ENCODE measurements at places on chromosomes 1 and 21.
A peak's percentile ranks its signal among the peaks of the same experiment; 100 is the strongest.

GRCh38 chr1:228171221-228171891, 5.8 kb downstream of the IBA57 start:
- DNase-seq = no peak

DNA sequence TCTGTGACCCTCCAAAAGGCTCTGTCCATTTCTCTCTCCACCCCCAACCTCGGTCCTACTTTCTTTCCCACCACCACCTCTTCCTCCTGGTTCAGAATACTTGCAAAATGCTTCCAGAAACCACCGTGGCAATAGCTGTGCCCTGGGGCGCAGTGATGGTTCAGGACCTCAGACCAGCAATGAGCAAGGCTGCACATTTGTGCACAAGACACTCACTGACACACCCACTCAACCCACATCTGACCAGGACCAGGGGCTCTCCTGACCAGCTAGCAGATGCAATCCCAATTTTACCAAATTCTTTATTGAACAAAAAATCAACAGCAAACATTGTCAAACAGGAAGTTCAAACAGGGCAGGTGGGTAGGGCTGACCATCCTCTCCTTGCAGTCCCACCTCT, 25.7 kb downstream of the SPOCD1 start:
- DNase-seq = no peak

GRCh38 chr1:175221557-175222175, 29.1 kb upstream of the KIAA0040 start:
- no peak for DNase-seq

- no peak for DNase-seq
Measured at GRCh38 chr1:14118691-14119485, 418.9 kb downstream of the PRDM2 start.

DNA sequence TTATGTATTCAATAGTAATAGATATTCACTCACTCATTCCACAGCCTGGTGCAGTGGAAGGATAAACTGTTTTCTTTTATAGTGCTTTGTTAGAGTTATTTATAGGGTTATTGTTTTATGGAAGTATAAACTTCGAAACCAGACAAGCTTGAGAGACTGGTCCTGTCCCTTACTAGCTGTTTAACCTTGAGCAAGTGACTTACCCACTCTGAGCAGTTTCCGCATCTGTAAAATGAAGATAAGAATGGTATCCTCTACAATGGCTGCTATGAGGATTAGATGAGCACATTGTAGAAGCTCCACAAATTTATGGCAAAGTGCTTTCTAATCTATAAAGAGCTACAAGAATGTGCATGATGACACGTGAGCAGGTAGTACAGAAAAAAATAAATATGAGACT, 30.8 kb upstream of the EPS15 start:
- no peak for DNase-seq

GRCh38 chr21:16777041-16777720, 735.7 kb upstream of the CXADR start:
- DNase-seq = no peak

GRCh38 chr1:215631489-215631888, 64.4 kb downstream of the KCTD3 start:
- DNase-seq = peak; percentile 3

- no peak for DNase-seq
Measured at GRCh38 chr1:178599087-178599486, 86.2 kb downstream of the TEX35 start.

GRCh38 chr1:203440771-203441170, 34.8 kb upstream of the PRELP start:
- DNase-seq = peak; percentile 33

- no peak for DNase-seq
Measured at GRCh38 chr1:31102501-31102950, 37.0 kb upstream of the PUM1 start.

GRCh38 chr1:4650481-4650880, 3.9 kb upstream of the AJAP1 start:
- DNase-seq = peak; percentile 49

DNA sequence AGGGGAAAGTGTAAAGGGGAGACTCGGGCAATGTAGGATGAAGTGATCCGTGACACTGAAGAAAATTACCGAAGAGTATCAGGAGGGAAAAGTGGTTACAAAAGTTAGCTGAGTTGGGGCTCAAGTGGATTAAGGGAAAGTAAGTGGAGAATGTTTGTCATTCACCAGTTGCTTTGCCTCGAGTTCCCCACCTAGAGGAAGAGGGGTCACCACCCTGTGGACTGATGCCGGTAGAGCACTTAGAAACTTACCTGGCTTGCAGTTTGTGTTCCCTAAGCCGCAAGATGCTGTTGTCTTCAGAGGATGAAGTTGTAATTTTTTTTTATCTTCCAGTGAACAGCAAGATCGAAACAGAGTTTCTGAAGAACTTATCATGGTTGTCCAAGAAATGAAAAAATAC, 1.0 kb downstream of the PER3 start:
- DNase-seq = no peak

- DNase-seq = no peak
Measured at GRCh38 chr21:31449921-31450535, 106.0 kb upstream of the TIAM1 start.

DNA sequence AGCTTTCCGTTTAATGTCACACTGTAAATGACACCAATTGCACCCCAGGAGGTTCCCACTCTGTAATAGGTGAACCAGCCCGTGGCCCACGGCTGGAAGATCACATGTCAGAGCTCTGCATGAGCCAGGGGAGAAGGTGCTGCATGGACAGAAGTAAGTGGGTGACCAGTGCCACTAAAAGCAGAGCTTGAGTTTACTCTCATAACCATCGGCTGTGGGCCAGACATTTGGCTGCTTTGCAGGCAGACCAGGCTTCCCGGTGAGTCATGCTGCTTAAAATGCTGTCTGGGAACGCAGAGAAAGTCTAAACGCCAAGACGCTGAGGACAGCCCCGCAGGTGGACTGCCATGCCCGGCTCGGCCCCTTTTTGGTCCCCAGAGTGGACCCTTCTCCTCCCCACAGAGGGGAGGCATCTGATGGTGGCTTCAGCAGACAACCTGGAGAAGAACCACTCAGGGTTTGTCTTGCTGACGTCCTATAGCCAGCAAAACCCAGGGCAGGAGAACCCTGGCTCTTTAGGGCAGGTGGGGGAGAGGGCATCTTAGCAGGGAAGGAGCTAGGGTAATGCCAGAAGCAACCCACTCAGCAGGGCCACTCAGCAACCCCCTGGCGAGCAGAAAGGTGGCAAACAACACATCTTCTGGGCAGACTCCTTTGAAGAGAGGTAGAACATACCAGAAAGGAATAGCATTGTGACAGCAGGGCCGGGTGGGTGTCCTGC, 7.3 kb downstream of the KIAA2013 start:
- DNase-seq = no peak
